ENCODE measurements at places on chromosomes 1 and 21.

GRCh38 chr1:43867976-43868740, 65.4 kb upstream of the ARTN start:
- peak overlapping the region; percentile 23 for H3K27ac ChIP-seq
- no peaks in the 10 kb centered on the region for H3K36me3 ChIP-seq
- DNase-seq, result no peak

GRCh38 chr21:15614766-15615165, 115.0 kb upstream of the USP25 start:
- H3K27ac ChIP-seq, result no peak overlapping the region
- H3K36me3 ChIP-seq, result no peaks in the 10 kb centered on the region
- H3K4me1 ChIP-seq, result no peaks in the 10 kb centered on the region
- no peak for DNase-seq

DNA sequence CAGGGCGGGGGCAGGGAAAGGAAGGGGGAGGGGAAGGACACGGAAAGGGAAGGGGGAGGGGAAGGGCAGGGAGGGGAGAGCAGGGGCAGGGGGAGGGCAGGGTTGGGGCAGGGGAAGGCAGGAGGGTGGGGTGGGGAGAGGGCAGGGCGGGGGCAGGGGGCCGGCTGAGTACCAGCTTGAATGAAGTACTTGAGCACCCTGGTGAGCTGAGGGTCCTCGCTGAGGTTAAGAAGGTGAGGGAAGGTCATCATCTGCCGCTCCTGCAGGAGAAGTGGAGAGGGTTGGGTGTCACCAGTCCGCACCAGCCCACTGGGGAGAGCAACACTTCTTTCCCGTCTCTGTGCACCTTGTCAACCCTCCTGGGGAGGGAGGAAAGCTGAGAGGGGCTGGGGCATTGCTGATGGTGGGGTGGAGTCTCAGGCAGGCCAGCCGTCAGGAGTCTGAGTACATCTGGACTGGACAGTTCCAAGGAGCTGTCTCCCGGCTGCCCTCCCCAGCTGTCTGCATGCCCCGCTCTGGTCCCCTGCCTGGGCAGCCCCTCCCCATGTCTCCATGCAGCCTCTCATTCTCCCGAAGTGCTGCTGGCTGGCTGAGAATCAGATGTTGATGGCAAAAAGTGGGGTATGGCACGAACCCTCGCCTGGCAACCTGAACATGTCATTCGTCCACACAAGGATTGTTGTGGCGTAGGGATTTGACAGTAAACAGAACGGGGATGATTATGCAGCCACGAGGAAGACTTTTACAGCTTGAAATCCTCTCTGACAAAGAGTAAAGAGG, 70.0 kb downstream of the SCCPDH start:
- no peaks in the 10 kb centered on the region for H3K36me3 ChIP-seq
- H3K27me3 ChIP-seq, result peaks cover 37% of the 10 kb centered on the region
- no peak overlapping the region for H3K4me3 ChIP-seq
- no peak for DNase-seq
- peaks cover 11% of the 10 kb centered on the region for H3K4me1 ChIP-seq
- no peak overlapping the region for H3K27ac ChIP-seq

DNA sequence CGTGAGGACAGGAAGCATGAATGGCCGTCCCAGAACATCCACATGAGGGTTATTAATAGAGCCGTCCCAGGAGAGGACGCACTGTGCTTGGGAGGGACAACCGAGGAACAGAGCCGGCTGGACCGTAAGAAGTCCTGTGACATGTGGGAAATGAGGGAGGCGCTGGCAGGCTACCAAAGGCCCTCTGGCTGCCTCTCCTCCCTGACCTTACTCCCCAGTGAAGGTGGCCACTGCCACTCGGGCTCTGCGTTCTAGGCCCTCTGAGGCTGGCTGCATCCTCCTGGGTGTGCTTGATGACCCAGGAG, 15.5 kb upstream of the NPPB start:
- no peak overlapping the region for H3K4me3 ChIP-seq
- no peaks in the 10 kb centered on the region for H3K4me1 ChIP-seq
- DNase-seq, result no peak
- H3K27ac ChIP-seq, result no peak overlapping the region

GRCh38 chr1:107563441-107563840, 401.5 kb downstream of the VAV3 start:
- no peaks in the 10 kb centered on the region for H3K27me3 ChIP-seq
- no peak overlapping the region for H3K27ac ChIP-seq
- no peak for DNase-seq
- no peak overlapping the region for H3K4me3 ChIP-seq

- H3K4me1 ChIP-seq, result no peaks in the 10 kb centered on the region
- no peak overlapping the region for H3K27ac ChIP-seq
- no peaks in the 10 kb centered on the region for H3K27me3 ChIP-seq
- DNase-seq, result no peak
- H3K36me3 ChIP-seq, result no peaks in the 10 kb centered on the region
These were observed 10.6 kb downstream of the RHBG start for GRCh38 chr1:156379420-156380165.

DNA sequence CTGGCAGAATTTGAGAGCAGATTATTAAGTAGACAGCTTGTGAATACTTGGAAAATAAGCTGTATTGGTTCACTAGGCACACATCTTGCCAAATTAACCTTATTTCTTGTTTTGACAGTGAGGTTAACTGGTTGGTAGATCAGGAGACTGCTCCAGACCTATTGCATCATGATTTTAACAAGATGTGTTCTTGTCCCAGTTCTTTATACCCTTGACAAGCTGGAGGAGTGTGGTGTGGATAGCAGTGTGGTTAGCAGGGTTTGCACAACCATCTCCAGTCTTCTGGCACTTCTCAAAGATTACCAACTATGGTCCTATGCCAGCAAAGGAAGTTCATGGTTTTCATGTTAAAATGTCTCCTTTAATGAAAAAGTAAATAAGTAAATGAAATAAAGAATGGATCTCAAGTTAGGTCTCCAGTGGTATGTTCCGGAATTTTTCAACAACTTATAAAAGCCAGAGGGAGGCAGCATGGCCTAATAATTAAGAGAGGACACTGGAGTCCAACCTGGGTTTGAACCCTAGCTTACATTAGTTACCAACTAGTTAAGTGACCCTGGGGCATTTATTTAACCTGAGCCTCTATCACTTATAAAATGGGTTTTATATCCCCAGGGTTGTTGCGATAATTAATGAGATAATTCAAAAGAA, 34.1 kb downstream of the DDX20 start:
- H3K27me3 ChIP-seq, result no peaks in the 10 kb centered on the region
- peak overlapping the region; percentile 26 for H3K27ac ChIP-seq
- H3K4me1 ChIP-seq, result no peaks in the 10 kb centered on the region
- H3K4me3 ChIP-seq, result no peak overlapping the region

DNA sequence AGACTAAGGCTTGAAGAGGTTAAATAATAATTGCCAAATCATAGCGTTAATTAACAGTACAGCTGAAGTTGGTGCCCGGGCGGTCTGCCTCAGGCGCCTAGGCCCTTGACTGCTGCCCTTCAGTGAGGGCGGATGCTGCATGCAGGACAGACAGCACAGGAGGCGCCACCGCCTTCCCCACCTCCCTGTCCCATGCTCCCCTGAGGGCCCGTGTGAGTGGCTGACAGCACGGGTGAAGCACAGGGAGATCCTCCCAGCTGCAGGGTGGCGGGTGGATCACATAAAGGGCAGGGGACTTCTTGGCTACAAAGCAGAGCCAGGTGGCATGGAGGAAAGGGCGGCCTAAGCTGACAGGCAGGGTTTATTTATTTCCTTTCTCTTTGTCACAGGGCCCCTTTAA, 49.1 kb downstream of the DDX20 start:
- H3K4me3 ChIP-seq, result no peak overlapping the region
- no peaks in the 10 kb centered on the region for H3K36me3 ChIP-seq

GRCh38 chr1:34066981-34067603, 97.9 kb downstream of the CSMD2 start:
- no peak for DNase-seq
- H3K27me3 ChIP-seq, result no peaks in the 10 kb centered on the region
- H3K36me3 ChIP-seq, result no peaks in the 10 kb centered on the region
- no peak overlapping the region for H3K27ac ChIP-seq

DNA sequence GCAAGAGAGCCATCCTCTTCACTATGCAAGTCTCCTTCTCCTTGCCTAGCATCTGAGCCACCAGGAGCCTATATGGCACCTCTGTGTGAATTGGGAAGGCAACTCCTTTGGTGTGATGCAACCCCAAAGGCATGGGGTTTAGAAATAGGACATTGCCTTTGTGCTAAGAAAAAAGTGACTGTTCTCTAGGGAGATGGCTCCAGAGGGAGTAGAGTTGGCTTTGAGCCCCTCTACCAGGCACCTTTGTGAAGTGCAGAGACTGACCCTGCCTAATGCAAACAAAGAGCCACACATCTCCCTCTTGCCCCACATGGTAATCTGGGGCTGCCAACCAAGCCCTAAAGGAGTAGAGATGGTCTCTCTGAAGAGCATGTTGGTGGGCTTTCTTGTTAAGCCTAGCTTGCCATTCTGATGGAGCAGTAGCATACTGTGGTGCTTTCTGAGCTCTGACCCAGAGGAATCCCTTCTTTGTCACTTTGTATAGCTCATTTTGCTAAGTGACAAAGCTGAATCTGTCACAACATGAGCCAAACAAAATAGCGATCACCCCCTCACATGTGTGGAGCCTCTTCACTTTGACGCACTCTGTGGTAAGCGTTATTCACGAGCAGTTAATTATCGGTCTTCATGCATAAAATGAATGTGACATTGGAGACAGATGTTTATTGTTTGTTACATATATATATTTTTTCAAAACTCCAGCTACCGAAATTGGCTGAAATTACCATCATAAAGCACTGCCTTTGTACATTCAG, 74.4 kb downstream of the RWDD3 start:
- H3K4me1 ChIP-seq, result no peaks in the 10 kb centered on the region
- no peak for DNase-seq
- no peaks in the 10 kb centered on the region for H3K36me3 ChIP-seq
- H3K27me3 ChIP-seq, result no peaks in the 10 kb centered on the region
- H3K4me3 ChIP-seq, result no peak overlapping the region

- H3K27me3 ChIP-seq, result no peaks in the 10 kb centered on the region
- no peaks in the 10 kb centered on the region for H3K4me1 ChIP-seq
- no peak for DNase-seq
- H3K36me3 ChIP-seq, result no peaks in the 10 kb centered on the region
These were observed 274.7 kb upstream of the SNX7 start for GRCh38 chr1:98386675-98387440.

DNA sequence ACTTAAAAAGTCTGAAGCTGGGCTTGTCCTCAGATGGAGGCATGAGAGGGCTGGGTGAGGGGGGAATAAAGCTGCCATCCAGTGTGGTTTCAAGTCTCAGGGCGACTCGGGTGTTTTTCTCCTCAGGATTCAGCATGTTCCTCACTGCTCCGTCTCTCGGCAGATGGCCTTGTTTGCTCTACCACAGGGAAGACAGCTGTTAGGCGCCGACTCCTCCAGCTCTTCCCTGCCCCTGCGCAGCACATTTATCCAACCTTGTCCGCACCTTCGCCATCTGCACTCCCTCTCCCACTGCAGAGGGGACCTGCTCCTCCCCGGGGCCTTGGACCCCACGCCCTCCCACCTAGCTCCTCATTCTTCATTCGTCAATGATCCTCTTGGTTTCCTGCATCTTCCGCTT, 16.6 kb upstream of the S100A11 start:
- H3K27me3 ChIP-seq, result no peaks in the 10 kb centered on the region
- no peak for DNase-seq
- H3K36me3 ChIP-seq, result no peaks in the 10 kb centered on the region
- no peaks in the 10 kb centered on the region for H3K4me1 ChIP-seq
- no peak overlapping the region for H3K27ac ChIP-seq

DNA sequence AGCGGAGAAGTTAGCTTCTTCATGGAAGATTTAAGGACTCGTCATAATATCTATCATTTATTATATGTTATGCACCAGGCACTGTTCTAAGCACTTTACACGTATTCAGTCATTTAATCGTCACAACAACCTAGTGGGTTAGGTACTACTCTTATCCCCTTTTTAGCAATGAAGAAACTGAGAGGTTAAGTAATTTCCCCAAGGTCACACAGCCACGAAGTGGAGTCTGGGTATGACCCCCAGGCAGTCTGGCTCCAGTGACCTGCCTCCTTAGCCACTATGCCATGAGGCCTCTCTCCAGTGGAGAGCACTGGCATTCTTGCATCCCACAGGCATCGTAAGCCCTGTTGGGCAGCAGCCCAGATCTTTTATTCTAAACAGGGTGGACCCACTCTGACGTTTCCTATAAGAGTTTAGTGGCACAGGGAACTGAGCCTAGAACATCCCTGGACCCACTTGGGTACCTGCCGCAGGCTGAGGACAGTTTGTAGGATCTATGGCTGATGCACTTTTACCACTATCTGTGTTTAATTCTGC, 123.0 kb downstream of the NAV1 start:
- H3K4me3 ChIP-seq, result no peak overlapping the region
- no peaks in the 10 kb centered on the region for H3K36me3 ChIP-seq
- no peak for DNase-seq
- H3K27ac ChIP-seq, result no peak overlapping the region
- no peaks in the 10 kb centered on the region for H3K27me3 ChIP-seq

DNA sequence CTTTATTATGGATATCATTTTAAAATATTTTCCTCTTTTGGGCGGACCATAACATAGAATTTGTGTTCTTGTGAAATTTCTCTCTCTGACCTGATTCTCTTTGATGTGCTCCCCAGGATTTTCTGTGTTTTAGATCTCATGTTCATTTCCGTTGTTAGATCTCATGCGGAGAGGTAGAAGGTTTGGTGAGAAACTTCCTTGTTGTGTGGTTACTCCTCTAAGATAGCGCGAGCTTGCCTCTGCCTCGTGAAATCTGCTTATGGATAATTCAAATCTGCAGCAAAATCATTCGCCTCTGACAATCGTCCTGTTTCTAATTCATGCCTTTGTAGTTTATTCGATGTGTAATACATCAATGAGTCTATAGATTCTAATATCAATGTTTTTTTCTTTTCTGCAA, 580.4 kb downstream of the USP25 start:
- DNase-seq, result no peak
- H3K27ac ChIP-seq, result no peak overlapping the region
- no peak overlapping the region for H3K4me3 ChIP-seq
- H3K4me1 ChIP-seq, result peaks cover 3% of the 10 kb centered on the region
- no peaks in the 10 kb centered on the region for H3K36me3 ChIP-seq

DNA sequence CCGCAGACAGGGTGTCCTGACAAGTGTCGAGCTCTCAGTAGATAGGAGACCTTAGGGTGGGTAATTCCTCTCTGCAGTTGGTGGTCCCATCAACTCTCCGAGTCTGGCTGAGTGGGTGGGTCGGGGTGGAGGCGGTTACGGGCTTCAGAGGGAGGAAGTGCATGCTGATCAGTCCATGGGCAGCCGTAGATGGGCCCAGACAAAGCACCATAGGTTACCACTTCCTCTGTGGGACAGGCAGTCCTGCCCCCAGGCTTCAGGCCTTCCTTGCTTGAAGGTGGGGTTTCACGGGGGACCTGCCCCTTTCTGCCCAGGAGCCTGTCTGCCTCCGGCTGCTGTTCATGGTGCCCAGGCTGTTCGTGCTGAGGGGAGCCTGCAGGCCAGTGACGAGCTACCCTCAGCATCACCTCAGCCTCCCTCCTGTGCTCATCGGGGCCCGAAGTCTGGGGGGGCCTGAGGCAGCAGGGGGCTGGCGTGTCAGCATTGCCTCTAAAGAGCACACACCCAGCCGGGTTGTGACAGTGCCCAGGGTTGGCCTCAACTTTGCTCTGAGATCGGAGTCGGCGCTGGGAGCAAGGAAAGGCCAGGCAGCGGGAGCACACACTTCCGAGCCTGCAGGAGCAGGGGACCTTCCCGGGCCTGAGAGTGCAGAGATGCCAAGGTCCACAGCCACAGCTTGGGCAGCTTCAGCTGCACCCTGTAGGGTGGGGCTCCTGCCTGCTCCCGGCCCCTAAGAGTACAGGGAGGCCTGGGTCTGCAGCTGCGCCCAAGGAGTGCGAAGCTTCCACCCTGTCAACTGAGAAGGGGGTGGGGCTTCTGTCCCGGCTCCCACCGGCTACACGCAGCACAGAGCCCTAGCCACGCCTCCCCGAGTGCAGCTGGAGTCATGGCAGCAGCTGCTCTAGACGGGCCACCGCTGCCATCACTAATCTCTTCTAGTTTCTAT, 225.4 kb upstream of the NRIP1 start:
- no peak overlapping the region for H3K27ac ChIP-seq
- H3K27me3 ChIP-seq, result no peaks in the 10 kb centered on the region
- H3K4me1 ChIP-seq, result no peaks in the 10 kb centered on the region
- H3K36me3 ChIP-seq, result no peaks in the 10 kb centered on the region
- no peak overlapping the region for H3K4me3 ChIP-seq

All from sigmoid colon (tissue), 7 donors.